Immature natural killer cell (primary cell): ENCODE measurements at places on chromosomes 12 and 14.

- DNase-seq, result peak; percentile 22
These were observed 50.9 kb upstream of the VASH1 start for GRCh38 chr14:76710056-76711010.

GRCh38 chr12:110694330-110694901 lies 5.5 kb upstream of the HVCN1 start:
- DNase-seq, result no peak

DNA sequence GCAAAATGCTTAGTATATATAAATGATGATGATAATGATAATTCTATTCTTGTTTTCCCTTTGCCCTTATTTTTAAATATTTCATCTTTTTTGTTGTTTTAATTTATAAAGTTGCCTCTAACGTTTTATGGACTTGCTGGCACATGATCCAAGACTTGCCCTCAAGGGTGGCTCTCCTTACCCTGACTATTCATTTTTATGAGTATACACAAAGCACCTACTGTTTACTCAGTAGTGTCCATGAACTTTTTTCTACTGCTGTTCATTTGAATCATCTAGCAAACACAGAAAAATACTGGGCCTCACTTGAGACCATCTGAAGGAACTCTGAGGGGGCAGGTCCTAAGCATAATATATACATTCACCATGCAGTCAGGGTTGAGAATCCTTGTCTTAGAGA lies 276.2 kb downstream of the AACS start:
- no peak for DNase-seq

GRCh38 chr14:64994540-64994939 lies 7.8 kb downstream of the FNTB start:
- DNase-seq, result no peak

- DNase-seq, result peak; percentile 54
These were observed 63.9 kb upstream of the PTGR2 start for GRCh38 chr14:73787486-73788316.

DNA sequence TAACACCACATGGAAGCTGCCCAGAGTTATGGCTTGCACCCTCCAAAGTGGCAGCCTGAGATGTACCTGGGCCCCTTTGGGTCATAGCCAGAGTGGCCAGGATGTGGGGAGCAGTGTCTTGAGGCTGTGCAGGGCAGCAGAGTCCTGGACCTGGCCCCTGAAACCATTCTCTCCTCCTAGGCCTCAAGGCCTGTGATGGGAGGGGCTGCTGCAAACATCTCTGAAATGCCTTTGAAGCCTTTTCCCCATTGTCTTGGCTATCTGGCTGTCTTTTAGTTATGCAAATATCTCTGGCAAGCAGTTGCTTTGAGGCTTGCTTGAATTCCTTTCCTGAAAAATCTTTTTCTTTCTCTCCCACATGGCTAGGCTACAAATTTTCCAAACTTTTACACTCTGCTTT lies 356.5 kb downstream of the DAD1 start:
- DNase-seq, result no peak

DNA sequence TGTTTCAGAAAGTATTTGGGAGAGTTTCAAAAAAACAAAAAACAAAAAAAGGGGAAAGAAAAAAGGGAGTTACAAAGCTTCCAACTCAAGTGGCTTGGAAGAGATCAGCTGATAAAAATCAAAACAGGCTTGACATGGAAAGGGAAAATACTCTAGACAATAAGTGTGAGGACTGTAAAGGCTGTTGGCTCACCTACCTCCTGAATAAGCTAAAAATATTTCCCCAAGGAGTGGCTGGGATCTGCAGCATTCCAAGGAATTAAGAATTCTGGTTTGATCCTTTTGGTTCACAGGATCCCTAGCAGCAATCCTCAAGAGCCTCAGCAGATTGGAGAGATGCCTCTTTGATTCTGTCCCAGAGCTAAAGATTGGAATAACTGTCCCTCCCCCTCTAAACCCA lies 11.2 kb upstream of the AJUBA start:
- DNase-seq, result no peak

DNA sequence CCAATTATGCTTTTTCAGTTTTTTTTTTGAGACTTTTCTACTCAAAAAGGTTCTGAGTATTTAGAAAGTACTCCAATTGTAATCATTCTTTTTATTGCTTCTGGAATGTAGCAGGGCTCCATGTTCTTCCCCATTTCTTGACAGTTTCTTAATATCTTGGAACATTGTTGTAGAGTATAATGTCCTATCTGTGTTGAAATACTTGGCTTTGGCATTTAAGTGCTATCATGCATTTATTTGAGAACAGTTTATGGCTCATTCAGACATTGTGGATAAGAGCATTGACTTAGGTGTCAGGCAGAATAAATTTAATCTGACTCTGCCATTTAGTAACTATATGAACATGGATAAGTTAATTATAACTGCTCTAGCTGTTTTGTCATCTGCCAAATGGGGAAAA lies 28.3 kb downstream of the ADIPOR2 start:
- DNase-seq, result no peak

DNA sequence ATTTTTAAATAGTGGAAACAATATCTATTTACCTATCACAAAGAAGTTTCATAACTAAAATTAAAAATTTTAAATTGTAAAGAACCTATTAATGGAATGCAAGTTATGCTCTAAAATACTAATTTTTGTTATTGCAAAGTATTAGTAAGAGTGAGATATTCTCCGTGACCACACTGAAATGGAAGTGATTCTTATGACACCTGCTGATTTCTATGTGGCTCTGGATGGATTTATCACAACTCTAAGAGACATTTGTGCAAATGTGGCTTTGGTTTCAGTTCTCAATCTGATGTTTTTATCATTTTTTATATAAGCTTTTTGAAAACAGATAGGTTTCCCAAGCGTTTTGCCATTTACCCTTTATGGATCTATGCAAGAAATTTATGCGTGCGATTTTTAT lies 497.8 kb downstream of the NAV3 start:
- DNase-seq, result no peak

DNA sequence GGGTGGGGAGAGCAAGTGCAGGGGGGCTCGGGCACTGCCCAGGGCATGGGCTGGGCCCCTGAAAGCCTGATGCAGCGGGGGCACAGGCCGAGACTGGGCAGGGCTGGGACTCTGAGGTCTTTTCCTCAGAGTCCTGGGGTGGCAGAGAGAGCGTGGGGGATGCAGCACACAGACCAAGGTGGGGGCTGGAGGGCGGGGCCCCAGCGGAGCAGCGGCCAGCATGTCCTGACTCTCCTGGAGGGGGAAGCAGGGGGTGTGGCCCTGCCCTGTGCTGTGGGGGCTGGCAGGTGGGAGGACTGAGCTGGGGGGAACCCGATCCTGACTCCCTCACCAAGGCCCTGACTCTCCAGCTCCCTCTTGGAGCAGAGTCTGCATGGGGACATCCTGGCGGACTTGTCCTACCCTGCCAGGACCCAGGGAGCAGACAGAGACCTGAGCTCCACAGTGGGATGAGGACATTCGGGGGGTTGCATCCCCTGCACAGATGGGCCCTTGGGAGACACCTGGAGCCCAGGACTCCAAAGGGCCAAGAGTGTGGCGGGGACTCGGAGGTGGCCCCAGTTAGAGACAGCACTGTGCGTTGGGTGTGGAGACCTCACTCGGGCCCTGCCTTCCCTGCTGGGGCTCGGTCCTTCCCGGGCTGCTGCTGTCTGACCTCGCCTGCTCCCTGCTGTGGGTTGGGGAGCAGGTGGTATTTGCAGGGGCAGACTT lies 326.1 kb downstream of the TMEM121 start:
- DNase-seq, result no peak
